Muscle of leg (tissue), 16 donors: ENCODE measurements at places on chromosomes 2 and 18.

- DNase-seq, result no peak
Measured at GRCh38 chr2:186263673-186264250, 222.3 kb upstream of the ZC3H15 start.

DNA sequence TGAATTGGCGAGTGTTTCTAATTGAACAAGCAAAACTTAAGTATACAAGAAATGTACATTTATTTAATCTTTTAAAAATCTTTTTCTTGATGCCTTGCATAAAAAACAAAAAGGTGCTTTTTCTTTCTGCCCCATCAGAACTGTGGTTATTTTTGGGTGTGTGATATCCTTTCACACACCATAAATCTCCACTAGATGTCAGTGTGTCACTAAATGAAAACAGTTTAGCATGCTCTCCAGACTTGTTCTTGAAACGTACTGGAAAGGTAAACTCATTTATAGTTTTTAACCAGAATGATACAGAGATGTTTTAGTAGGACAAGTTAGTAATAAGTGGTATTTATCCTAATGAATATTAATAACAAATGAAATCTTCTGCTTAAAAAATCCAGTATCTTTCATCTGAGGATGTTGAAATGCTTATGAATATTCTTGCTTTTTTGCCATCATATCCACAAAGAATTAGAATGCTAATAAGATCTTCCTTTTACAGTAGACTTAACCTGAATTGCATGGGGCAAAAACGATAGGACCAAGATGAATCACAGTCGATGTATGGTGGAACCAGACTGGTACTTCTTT is 96.8 kb downstream of the UBE2E3 start:
- DNase-seq, result peak; percentile 71

- peak; percentile 75 for DNase-seq
Measured at GRCh38 chr2:159497256-159497655, 119.1 kb downstream of the BAZ2B start.

DNA sequence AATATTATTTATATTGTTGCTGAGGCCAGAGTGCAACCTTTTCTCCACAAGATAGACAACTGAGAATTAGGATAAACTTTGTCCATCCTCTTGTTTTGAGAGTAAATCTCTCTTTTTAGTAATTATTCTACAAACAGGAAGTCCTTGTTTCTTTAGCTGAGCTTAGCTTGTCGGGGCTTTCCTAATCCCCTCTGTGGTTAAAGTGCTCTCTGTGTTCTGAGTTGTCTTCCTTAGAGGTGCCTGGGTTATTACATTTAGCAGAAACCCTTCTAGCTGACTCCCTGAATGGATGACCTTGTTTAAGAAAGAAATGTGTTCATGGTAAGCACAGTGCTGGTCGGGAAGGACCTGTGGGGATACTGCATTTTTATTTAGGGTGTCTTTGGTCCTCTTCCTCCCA is 12.7 kb downstream of the USP39 start:
- DNase-seq, result no peak

DNA sequence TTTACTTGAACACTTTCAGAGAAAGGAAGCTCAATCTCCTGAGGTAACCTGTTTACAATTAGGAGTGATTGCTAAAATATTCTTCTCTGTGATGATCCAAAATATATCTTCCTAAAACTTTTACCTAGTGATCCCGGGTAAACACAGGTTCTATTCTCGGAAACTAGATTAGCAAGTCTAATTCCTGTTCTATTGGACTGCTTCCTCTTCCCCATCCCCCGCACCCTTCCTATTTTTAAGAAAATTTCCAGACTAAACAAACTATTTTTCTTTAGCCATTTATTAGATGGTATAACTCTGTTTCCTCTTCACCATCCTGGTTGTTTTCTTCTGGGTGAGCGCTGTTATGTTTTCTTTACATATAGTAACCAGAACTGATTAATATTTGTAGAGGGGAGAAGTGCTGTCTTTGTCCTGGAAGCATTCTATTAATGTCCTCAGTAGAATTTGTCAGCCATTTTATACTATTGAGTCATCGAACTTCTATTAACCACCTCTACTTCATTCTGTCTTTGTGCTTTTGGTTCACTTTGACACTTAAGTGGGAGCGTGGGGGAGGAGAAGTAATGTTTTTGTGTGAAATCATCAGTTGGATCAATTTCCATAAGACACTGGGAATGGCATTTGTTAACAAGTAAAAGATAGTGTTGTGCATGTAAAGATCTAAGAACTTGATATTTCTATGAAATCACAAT is 31.8 kb downstream of the CREB1 start:
- peak; percentile 13 for DNase-seq

DNA sequence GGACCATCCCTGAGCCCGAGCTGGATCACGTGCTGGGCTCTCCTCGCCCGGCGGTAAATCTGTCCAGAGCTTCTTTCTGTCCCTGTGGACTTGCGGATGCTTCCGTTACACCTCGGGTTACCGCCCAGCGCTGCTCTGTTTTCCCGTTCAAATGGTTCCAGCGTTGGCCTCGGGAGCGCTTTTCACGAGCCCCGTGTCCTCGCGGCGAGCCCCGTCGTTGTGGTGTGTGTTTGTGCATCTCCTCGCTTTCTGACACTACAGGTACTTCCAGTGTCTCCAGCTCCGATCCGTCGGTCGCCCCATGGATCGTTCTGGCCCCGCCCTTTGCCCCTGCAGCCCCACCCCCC is 77.4 kb downstream of the RTP5 start:
- DNase-seq, result no peak

DNA sequence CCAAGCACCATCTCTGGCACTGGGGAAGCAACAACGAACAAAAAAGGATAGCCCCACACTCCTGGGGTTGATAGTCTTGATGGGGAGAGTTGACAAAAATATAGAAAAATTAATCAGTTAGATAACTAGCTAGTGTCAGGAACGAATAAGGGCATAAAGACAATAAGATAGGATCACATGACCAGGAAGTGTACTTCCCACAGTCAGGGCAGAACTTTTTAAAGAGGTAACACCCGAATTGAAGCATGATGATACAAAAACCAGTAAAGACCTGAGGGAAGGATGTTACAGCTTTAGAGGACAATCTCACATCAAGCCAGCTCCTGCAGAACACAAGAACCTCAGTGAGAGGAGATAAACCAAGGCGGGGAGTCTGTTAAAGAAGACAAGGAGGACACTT is 295.4 kb upstream of the CRIM1 start:
- no peak for DNase-seq

DNA sequence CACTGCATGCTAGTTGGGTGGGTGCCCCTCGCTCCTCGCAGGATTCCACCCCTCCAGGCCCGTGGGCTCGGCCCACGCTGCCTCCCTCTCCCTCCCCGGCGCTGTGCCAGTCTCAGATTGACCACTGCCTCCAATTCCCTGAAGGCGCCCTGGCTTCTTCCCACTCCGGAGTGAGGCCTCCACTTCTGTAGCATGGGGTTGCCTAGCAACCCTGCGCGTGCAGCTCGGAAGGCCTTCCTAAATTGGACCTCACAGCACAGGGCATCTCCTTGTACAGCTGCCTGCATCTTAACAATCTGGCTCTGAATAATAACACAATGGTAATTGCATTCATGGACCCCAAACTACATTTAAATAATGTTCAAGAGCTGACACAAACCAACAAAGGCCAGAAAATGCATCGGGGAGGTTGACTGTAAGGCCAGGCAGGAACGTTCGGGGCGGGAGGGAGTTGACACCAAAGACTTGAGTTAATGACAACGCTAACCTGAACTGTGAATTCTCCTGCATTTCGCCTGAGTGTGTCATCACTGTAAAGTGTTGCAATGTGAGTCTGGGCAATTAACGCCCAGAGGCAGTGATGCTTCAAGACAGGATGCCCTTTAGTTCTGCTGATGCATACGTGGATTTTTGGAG is 222.9 kb downstream of the ZBTB7C start:
- DNase-seq, result peak; percentile 78

GRCh38 chr2:78383576-78383975 is 641.9 kb upstream of the REG3G start:
- DNase-seq, result peak; percentile 0

GRCh38 chr2:96874198-96874831 is 4.4 kb upstream of the SEMA4C start:
- no peak for DNase-seq

DNA sequence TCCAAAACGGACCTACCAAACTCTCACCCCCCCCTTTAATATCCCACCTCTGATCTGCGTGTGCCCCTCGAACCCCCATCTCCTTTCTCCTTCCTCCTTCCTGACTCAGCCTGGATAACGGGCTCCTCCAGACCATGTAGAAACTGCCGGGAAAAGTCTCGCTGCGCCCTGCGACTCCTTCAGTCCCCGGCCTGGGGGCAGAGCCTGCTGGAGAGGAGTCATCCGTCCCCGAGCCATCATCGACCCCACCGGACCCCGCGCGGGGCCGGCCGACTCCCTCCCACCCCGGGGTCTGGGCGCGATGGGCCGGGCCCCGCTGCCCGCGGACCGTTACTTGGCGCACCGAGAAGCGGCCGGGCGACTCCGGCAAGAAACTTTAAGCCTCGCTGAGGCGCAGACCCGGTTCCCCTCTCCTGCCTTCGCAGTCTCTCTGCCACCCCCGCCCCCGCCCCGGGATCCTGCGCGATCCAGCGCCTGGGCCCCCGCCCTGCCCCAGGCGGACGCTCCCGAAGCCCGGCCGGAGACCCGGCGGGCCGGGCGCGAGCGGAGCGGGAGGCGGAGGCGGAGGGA is 3.4 kb downstream of the ZEB2 start:
- DNase-seq, result peak; percentile 53

- DNase-seq, result peak; percentile 67
Measured at GRCh38 chr2:217331523-217332416, 471.9 kb upstream of the TNP1 start.

GRCh38 chr2:37894601-37895000 is 30.5 kb upstream of the RMDN2 start:
- DNase-seq, result no peak

GRCh38 chr2:239187464-239188253 is 213.2 kb downstream of the HDAC4 start:
- no peak for DNase-seq

DNA sequence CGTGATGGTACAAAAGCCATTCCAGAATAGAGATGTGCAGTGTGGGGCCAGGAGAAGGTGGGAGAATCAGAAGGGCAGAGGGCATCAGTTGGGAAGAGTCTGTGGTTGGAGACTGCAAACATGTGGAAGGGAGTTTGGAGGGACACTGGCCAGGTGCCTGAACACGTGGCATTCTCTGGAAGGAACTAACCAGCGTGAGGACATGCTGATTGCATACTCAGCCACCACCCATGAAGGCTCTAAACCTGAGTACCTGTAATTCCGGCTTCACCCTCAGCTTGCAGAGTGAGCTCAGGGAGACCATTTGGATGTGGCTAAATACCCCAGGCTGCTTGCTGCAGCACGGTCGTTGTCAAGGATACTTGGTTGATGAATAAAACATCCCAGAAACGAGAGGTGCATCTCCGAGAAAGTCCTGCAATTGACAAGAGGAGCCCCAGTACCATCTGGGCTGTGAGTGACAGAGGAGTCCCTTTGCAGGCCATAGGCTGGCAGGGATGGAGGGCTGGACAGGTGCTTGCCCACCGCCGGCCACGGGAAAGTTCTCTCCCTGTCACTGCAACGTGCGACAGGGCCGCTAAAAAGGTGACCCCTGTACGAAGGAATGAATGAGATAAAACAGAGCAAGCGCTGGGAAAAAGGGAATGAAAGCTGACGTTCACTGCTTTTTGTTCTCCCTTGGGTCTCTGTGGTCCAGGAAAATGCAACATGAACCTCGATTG is 5.0 kb downstream of the ACKR3 start:
- DNase-seq, result no peak

DNA sequence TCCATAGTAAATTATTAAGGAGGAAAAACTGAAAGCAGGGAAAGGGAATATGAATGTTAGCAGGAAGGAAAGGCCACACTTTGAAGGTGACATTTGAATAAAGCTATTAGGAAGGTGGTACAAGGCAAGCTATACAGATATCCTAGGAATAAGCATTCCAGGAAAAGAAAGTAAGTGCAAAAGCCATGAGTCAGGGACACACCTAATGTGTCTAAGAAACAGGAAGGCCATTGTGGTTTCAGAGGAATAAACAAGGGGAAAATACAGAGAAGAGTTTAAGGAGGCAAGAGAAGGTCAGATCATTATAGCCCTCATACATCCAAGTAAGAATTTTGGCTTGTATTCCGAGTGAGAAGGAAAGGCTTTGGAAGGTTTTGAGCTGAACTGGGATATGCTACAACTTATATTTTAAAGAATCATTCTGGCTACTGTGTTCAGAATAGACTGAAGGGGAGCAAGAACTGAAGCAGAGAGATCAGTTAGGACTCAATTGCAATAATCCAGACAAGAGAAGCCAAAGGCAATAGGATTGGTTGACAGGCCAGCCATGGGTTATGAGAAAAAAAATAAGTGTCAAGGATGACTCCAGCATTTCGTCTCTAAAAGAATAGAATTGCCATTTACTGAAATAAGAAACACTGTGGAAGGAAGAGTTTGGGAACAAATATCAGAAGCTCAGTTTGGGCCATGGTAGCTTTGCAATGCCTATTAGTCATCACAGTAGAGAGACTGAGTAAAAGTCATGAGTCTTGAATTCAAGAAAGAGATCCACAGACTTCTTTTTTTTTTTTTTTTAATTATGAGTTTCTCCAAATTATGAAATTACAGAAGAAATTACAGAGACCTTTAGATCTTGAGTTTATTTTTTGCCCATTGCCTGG is 11.3 kb downstream of the RAD51AP2 start:
- DNase-seq, result no peak

GRCh38 chr2:219207134-219207883 is 727 bp downstream of the ZFAND2B start:
- no peak for DNase-seq

- peak; percentile 80 for DNase-seq
Measured at GRCh38 chr2:152490686-152491455, 155.9 kb downstream of the FMNL2 start.

- no peak for DNase-seq
Measured at GRCh38 chr2:217289907-217290280, 430.0 kb upstream of the TNP1 start.

DNA sequence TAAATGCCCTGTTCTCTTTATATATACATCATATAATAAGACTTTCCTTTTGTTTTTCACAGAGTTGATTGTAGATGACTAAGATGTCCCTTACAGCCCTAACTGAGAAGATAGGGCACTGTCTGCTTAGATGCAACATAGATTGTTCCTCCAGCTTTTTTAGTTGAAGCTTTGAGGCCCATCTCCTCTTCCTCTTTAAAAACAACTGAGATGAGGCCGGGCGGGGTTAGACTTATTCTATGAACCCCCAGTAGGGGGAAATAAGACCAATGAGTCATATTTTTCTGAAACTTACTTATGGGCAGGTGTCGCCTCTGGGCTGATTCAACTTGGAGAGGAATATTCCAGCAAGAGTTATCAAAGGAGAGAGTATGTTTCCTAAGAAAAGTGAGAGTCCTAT is 84.6 kb downstream of the FBXO15 start:
- DNase-seq, result no peak

GRCh38 chr2:12596771-12597170 is 120.0 kb upstream of the TRIB2 start:
- no peak for DNase-seq

- no peak for DNase-seq
Measured at GRCh38 chr2:239602290-239603282, 201.8 kb upstream of the HDAC4 start.

- no peak for DNase-seq
Measured at GRCh38 chr18:58892488-58892887, 27.8 kb downstream of the ZNF532 start.

GRCh38 chr2:27959496-27959895 is 69.0 kb downstream of the BABAM2 start:
- peak; percentile 88 for DNase-seq
